ENCODE measurements at places on chromosomes 13 and 19.
A peak's percentile ranks its signal among the peaks of the same experiment; 100 is the strongest.

GRCh38 chr19:29704562-29705558 lies 10.2 kb downstream of the C19orf12 start:
- no peak for DNase-seq

DNA sequence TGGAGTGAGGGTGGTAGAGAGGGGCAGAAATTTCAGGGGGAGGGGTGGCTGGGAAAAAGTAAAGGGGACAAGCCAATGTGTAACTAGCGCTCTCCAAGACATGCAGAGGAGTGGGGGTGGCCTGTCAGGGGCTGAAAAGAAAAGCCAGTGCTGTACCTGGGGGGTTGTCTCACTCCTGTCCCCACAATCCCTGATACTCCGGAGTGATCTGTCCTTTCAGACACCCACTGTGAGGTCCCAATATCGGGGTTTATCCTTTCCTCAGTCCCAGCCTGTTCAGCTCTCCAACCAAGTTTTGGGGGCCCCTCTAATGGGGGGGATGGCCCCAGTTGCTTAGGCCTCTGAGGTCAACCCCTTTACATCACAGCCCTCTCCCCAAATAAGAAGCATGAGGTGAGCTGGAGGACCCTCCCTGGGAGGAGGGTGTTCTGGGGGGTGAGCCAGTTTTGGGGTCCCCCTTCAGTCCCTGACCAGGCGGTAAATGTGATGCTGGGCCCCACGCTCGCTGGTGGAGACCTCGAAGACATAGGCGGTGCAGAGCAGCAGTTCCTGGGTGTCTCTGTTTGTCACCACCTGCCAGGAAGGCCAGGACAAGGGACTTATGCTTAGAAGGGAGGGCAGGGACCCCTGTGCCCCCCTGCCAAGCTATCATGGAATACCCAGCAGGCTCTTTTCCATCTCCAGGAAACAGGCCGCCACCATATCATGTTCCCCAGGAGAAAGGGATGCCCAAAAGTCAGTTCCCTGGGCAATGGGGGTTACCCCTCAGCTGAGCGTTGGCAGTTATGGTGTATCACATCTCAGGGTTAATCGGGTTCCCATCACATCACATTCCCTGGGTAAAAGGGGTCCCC lies 5.9 kb downstream of the CD37 start:
- no peak for DNase-seq

GRCh38 chr19:35977446-35978222 lies 17.4 kb upstream of the SDHAF1 start:
- no peak for DNase-seq

DNA sequence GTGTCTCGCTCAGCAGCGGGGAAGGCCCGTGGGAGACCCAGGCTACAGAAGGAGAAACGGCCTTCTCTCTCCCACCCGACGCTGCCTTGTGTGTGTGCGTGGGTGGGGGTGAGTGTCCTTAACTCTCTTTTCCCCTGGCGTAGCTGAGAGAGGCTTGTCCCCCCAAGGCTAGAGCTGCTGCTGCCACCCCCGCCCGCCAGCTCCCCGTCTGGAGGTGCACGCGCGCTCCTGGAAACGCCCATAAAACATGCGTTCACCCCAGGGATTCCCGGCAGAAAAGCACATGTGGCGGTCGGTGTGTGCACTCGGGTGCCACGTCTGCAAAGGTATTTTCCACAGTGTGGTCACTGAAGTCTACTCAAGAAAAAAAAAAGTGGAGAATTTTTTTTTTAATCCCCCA lies 36.1 kb downstream of the GADD45B start:
- no peak for DNase-seq

GRCh38 chr19:15641901-15642491 lies 1.3 kb downstream of the CYP4F3 start:
- DNase-seq, result no peak

GRCh38 chr19:29777781-29778309 lies 33.9 kb upstream of the CCNE1 start:
- DNase-seq, result no peak

DNA sequence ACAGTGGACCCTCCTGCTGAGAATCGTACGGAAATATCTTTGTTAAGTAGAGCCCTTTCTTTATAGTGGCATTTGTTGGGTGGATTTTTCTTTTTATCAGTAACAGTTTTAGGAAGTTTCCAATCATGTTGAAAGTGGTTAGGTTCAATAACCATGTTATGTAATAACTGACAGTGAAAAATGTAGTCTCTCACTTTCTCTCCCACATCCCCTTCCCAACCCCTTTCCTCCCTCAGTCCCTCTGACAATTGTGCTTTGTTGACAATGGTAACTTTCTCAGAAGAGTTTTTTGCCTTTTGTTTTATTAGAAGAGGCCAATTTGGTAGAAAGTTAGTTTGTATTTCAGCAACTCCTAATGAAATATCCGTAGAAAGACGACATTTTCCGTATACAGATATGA lies 77.8 kb upstream of the SLAIN1 start:
- DNase-seq, result no peak

GRCh38 chr13:112454648-112455334 lies 78.6 kb downstream of the SPACA7 start:
- DNase-seq, result no peak

- peak; percentile 24 for DNase-seq
Measured at GRCh38 chr13:103948426-103948825, 882.2 kb upstream of the SLC10A2 start.

GRCh38 chr13:21945195-21945594 lies 274.3 kb downstream of the FGF9 start:
- no peak for DNase-seq

- no peak for DNase-seq
Measured at GRCh38 chr19:21322528-21322927, 6.7 kb downstream of the ZNF708 start.

DNA sequence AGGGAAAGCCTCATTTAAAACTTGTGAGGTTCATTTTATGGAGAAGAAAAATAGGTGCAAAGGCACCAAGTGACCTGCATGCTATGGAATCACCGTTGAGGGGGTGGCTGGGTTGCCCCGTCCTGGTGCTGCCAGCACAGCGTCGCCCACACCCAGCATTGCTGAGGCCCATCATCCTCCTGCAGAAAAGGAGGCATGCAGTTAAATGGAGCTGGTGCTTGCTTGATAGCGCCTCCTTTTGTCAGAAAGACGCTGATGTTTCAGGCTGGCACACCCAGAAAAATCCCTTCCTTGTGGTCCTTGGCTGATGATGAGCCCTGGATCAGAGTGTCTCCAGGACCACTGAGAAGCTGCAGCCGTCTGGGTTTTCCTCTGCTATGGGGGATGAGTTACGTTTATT lies 36.9 kb downstream of the DHRS12 start:
- no peak for DNase-seq

DNA sequence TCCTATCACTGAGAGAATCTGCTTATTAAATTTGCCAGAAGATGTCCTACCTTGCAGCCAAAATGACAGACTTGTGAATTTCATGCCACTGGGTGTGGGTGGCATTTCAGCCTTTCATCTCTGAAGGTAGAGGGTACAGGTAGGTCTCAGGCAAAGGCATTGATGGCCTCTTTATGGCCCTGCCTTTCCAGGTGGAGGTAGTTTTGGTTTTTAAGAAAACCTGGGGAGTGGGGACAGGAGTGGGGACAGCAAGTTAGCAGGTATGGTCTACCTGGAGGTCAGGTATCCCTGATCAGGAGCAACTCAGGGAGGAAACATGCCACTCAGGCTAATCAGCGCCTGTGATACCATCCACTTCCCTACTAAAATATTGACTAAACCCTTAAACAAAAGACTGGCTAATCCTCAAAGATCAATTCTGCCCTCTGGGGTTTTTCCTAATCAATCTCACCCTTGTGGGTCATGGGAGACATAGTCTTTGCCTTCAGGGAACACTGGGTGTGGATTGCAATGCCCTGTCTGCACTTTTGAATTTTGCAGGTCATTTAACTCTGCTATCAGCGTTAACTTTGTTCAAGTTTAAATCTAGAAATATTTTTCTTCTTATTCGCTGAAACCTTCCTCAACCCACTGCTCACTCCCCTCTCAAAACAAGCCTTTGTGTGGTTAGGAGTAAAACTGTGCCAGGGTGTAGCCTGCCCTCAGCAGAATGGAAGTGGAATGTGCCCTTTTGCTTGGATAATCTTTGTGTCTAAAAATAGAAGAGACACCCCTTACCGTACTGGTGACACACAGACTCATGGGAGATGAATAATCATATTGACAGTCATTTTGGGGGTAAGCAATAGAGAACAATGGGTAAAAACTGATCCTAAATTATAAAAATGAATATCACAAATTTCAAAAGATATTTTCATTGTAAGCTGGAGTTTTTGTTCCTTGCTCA lies 233.7 kb downstream of the COG6 start:
- peak; percentile 57 for DNase-seq

DNA sequence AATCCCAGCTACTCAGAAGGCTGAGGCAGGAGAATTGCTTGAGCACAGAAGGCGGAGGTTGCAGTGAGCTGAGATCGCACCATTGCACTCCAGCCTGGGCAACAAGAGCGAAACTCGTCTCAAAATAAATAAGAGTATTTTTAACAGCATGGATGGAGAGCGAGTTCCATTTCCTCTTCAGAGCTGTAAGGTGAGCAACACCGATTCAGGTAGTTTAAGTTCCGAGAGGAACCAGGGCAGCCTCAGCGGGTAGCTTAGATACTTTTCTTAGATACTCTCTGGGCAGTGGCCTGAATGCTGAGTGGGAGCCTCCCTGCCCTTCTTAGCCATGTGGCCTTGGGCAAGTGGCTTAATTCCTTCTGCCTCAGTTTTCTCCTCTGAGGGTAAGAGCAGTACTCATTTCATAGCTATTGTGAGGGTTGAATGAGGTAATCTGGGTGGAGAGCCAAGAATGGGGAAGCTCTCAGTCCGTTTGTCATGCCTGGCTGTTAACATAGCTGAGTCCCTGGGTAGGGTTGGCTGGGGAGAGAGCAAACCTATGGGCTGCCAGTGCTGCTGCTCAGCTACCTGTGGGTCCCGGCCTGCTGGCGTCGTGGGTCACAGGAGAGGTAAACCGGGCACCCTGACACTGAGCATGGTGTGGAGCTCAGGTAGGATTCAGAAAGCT lies 4.1 kb downstream of the ATP11A start:
- peak; percentile 89 for DNase-seq

GRCh38 chr13:28489524-28489931 lies 5.4 kb downstream of the FLT1 start:
- DNase-seq, result peak; percentile 86

DNA sequence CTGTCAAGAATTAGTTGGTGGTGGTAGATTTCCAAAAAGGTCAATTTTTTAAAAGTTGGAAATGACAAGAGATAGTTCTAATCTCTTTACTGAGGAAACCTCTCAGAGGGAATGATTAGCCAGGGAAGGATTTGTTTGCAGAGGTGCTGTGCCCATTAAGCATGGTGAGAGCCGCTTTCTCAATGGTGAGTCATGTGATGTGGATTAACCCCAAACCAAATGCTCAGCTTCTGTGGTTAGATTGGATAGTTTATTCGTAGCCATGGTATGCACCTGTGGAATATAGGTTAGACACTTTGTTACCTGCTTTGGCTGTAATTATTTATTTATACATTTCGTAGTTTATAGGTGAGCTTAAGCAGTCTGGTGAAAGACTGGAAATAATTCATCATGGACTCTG lies 7.1 kb downstream of the HNRNPM start:
- peak; percentile 86 for DNase-seq

DNA sequence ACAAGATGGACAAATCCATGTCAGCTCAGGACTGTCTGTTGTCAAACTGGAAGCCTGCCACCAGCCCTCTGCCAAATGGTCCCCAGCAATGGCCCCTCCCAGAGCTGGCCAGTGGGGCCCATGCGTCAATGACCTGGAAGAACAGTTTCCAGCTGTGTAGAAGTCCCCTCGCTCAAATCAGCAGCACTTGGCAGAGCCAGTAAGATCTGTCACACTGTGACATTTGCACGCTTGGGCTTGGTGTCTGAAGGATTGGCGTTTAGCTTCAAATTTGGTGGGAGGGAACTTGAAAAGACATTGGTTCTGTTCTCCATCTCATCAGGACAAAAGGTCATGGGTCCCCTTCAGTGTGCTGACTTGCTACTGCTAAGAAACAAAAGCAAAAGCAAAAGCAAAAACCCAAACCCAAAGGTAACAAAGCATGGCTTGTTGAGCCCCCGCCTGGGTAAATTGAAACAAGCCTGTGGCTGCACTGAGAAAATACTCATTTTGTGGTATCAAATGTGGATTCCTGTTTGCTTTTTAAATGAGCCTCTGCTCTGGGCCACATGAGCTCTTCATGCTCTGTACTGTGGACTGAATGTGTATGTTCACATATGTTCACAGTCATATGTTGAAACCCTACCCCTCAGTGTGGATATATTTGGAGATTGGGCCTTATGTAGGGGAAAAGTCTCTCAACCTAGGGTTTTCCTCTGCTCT lies 253.6 kb upstream of the MAB21L1 start:
- no peak for DNase-seq

DNA sequence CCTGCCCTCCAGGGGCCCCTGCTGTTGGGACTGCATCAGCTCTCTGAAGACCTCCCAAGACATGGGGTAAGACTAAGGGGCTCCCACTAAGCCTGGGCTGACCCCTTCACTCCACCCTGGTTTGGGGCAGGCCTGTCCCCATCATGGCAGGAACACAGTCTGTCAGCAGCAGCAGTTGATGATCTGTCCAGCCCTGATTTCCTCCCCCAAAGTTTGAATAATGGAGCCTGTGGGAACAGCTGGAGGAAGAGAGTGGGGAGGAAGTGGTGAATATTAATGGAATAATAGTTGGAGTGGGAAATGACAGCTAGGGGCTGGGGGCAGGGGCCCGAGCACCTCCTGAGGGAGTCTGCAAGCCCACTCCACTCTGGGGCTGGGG lies 1.3 kb upstream of the B3GNT8 start:
- no peak for DNase-seq

- no peak for DNase-seq
Measured at GRCh38 chr19:29662278-29662603, 3.0 kb upstream of the PLEKHF1 start.

DNA sequence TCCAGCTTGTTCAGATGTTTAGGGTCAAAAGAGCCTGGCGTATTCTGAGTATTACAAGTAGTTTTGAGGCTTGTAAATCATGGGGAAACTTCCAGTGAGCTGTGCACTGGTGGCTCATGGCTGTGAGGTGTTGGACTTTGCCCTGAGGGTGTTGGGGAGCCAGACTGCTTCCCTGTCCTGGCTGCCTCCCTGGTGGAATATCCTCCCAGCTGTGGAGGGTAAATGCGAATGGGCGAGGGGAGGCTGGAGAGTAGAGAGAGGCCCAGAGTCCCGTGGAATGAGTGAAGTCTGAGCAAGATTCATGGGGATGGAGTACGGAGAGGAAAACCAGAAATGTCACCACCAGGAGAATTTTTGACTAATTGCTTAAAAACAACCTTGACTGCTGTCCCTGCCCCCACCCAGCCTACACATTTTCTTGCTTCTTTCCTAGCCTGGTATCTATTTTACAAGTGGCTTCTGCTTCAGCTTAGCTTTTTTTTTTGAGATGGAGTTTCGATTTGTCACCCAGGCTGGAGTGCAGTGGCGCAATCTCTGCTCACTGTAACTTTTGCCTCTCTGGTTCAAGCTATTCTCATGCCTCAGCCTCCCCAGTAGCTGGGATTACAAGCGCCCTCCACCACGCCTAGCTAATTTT lies 3.7 kb downstream of the SNRPA start:
- DNase-seq, result peak; percentile 14

- DNase-seq, result no peak
Measured at GRCh38 chr13:32114284-32114950, 82.8 kb downstream of the FRY start.

GRCh38 chr13:113029487-113030258 lies 60.7 kb downstream of the MCF2L start:
- DNase-seq, result no peak

- DNase-seq, result peak; percentile 6
Measured at GRCh38 chr13:92573467-92574057, 653.0 kb upstream of the GPC6 start.

All from iris pigment epithelial cell (primary cell).